ENCODE measurements at places on chromosomes 13 and 19. TPM values are rescaled to one million over a fixed set of nuclear protein-coding genes. Genes with fewer than 3 reads are reported as not detected.

SIGLEC5 gene
- 2.0 TPM for total RNA-seq

PPM1N gene
- total RNA-seq, result 1.6 TPM

ZNF285 gene
- total RNA-seq, result 3.0 TPM

PSG3 gene
- total RNA-seq, result not detected

FBN3 gene
- total RNA-seq, result not detected

OR7A5 gene
- 0.52 TPM for total RNA-seq

MZT1 gene
- 8.0 TPM for total RNA-seq

DKKL1 gene
- total RNA-seq, result 0.83 TPM

SLITRK6 gene
- 3.6 TPM for total RNA-seq

PRTN3 gene
- total RNA-seq, result 1.2 TPM

C1QTNF9 gene
- 2.0 TPM for total RNA-seq

FCGBP gene
- total RNA-seq, result 2.1 TPM

OLFM2 gene
- 3.6 TPM for total RNA-seq

CRTC1 gene
- total RNA-seq, result 5.3 TPM

CCNA1 gene
- 0.26 TPM for total RNA-seq

FPR1 gene
- total RNA-seq, result 4.2 TPM

ETV2 gene
- total RNA-seq, result not detected

SOHLH2 gene
- not detected for total RNA-seq

PTH2 gene
- total RNA-seq, result not detected

All from esophagus muscularis mucosa (tissue), 4 donors.